Stimulated activated CD4-positive, alpha-beta T cell treated with anti-CD3 and anti-CD28 coated beads, TNF-alpha, amount 100 ng/mL, for 1 hour (primary cell): ENCODE measurements at places on chromosomes 5 and 9.

DNA sequence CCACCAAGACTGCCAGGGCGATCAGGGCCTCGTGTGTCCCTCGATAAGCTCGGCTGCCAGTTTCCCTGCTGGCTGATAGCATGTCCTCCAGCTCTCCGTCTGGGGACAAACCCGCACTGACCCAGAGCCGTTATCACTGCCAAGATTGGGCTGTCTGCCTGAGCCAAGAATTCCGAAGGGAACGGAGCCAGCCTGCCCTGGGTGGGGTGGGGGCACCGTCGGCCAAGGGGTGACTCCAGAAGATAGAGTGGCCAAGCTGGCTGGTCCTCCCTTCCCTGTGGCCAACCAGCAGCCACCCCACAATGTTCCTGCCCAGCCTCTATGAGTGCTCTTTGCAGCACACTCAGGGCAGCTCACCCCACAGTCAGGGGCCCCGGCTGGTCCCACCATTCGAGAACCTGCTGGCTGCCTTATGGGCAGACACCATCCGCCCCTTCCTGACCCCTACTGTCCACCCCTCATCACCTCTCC is 29.4 kb downstream of the HRH2 start:
- DNase-seq: no peak

DNA sequence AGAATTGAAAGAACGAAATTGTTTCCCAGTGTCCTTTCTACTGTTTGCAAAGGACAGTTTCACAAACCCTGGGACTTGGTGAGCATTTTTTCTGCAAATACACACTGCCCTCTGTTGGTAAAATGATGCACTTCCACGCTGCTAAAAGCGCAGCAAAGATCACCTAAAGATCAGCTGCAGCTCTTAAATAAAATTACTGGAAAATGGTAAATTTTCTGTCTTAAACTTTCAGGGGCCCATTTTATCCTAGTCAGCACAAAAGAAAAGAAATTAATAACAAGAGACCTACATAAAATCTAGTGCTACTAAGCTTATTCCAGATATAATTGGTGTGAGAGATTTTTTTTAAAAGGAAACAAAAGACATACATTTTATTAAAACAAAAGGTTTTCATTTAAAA is 566.0 kb downstream of the CAAP1 start:
- DNase-seq: no peak

DNA sequence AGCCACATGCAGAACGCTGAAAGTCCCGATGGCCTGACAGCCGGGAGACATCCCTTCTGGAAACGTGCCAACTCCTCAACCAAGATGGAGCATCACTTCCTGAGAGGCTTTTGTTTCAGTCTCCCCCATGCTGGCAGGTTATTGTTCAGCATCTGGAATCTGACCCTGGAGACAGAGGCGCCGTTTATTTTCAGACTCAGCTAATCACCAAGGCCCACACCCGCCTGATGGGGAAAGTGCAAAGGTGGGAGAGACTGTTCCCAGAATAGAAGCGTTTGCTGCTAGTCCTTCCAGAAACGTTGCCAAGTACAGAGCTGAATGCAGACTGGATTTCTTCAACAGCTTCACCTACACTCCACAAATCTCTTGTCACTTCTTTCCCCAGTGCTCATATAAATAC is 41.8 kb upstream of the S1PR3 start:
- no peak for DNase-seq

DNA sequence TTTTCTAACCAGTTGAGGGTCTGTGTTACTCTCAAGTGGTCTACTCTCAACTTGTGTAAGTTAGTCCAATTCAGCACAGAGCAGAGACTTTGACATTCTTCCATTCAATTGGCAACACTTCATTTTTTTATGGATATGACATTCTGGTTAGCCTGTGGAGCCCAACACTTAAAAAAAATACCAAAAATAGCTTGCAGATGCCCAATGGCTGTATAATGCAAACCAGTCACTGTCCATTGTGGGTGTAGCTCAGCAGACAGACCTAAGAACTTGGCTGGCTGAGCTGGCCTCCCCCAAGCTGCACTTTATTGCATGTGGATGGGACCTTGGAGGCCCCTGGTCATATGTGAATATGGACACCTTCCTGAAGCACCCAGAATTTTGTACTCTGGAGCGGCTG is 103.2 kb downstream of the DPYSL3 start:
- no peak for DNase-seq

- no peak for DNase-seq
These were observed 1041.1 kb upstream of the COX7C start for GRCh38 chr5:85576666-85577065.

GRCh38 chr9:13971966-13972655 is 341.8 kb downstream of the NFIB start:
- no peak for DNase-seq

- no peak for DNase-seq
These were observed 488 bp downstream of the SKIC3 start for GRCh38 chr5:95554331-95554646.

- DNase-seq: no peak
These were observed 61.4 kb downstream of the WDR41 start for GRCh38 chr5:77430726-77431125.

DNA sequence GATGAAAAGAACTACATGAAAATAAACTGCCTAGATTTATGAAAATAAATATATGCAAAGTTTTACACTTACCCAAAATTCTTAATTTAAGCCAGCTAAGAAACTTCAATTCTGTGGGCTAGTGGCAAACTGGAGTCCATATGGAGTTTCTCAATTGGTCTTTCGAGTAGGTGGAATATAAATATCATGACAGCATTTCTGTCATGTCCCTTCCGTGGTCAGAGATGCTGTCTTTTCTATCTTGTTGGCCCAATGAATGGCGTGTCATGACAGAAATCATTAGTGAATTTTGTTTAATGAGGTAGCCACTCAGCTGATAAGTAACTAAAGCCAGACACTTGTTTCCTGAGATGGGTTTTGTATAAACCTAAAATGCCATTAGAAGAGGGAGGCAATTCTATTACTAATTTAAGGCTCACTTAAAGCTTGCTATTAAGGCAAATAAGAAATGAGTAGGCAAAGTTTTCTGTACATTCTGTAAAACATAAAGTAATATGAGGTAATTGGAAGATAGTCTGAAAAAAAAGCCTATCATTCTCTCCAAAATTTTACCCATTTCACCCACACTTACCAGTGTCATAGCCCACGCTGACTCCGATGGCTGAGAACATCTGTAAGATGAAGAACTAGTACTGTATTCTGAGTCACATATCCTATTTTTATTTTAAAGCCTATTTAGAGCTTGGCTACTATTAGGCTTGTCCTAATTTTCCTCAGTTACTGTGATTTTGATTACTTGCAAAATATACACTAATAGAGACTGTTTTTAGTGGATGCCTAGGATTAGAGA is 419.3 kb upstream of the MEF2C start:
- DNase-seq: no peak

DNA sequence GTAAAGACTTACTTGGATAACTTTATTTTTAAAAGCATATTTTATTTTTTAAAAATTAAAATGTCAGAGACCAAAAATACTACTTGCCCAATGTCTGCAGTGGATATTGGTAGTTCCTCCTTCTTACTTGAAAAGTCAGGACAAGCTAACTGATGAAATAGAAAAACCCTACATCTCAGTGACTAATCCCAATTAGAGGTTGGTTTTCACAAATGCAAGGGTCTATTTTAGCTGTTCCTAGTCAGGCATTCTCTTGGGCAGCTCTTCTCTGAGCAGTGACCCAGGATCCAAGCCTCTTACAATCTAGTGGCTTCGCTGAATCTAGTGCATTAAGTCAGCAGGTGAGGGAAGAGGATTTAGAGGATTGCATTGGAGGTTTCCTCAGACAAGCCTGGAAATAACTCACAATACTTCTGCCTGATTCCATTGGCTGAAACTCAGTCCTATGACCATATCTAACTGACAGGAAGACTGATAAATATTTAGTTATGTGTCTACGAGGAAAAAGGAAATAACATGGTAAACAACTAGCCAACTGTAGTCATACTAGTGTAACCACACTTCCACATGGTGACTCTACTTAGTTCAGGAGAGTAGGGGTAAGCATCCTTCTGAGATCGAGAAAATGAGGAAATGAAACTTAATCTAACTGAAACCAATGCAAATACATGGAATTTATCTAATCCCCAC is 34.2 kb upstream of the MIER3 start:
- no peak for DNase-seq

- no peak for DNase-seq
These were observed 482.7 kb upstream of the CD180 start for GRCh38 chr5:67679184-67679841.

DNA sequence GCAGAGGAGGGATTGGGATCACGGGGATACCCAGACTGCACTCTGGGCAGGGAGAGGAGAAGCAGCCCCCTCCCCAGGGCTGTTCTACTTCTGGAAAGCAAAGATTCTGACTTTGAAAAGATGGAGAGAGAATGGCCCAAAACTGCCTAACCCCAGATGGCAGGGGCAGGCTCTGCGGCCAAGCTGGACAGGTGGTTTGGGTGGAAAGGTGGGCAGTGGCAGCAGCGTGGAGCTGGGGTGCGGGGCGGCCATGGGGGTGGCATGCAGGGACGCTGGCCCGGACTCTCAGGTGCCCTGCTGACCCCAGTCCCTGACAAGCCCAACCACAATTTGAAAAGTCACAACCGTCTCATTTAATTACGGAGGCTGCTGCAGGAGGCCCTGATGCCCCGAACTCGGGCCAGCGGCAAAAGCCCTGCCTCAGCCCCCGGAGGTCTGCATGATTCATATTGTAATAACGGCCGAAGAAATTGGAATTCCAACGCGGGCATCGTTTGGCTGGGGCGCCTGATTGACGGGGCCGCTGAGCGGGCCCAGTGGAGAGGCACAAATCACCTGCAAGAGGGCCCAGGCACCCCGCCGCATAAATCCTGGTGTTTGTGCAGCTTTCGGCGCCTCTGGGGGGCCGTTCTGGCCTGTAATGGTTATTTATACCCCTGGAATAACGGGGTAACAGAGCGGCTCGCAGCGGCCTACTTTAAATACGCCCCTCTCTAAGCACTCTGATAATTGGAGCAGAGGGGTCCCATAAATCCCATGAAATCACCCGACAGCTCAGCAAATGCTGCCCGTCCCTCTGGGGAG is 41.8 kb upstream of the FCN2 start:
- DNase-seq: no peak

- no peak for DNase-seq
These were observed 48.0 kb upstream of the FAM120AOS start for GRCh38 chr9:93501406-93501805.

GRCh38 chr9:8816361-8816760 is 1016.8 kb upstream of the DMAC1 start:
- no peak for DNase-seq

DNA sequence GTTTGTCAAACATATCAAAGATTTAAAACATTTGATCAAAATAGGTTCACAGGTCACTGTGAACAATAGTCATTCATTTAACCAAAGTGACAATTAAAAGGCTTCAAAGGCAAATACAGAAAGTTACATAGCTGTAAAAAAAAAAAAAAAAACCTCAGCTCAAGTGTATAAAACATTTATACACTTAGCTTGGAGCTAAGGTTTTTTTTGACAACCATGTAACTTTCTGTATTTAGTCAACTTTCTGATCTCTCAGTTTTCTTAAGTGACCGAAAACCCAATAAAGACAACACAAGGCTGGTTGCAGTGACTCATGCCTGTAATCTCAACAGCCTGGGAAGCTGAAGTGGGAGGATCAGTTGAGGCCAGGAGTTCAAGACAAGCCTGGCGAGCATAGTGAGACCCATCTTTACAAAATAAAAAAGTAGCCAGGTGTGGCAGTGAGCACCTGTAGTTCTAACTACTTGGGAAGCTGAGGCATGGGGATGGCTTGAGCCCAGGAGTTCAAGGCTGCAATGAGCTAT is 16.4 kb upstream of the UBTD2 start:
- DNase-seq: no peak

DNA sequence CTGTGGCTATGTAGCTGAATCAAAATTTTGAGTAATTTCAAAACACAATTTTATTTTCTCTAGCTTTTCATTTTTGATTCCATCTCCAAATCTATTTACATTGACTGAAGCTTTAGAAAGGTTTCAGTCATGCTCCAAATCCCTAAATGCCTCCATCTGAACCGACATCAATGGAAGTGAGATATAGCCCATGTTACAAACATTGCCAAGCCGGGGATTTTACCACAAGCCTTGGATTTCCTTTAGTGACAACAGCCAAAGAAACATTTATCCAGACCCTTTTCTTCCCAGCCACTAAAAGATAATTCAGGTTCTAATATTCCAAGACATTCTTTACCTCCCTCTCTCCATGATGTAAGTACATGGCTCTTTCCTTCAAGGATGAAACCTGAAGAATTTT is 1087.7 kb upstream of the SEMA6A start:
- no peak for DNase-seq

GRCh38 chr5:89137148-89137547 is 254.2 kb upstream of the MEF2C start:
- DNase-seq: no peak
